ENCODE measurements at places on chromosomes 1 and 21.

GRCh38 chr1:26160527-26161414, 1.9 kb downstream of the FAM110D start:
- no peak for DNase-seq

GRCh38 chr1:221328371-221328770, 413.5 kb downstream of the DUSP10 start:
- DNase-seq: no peak

DNA sequence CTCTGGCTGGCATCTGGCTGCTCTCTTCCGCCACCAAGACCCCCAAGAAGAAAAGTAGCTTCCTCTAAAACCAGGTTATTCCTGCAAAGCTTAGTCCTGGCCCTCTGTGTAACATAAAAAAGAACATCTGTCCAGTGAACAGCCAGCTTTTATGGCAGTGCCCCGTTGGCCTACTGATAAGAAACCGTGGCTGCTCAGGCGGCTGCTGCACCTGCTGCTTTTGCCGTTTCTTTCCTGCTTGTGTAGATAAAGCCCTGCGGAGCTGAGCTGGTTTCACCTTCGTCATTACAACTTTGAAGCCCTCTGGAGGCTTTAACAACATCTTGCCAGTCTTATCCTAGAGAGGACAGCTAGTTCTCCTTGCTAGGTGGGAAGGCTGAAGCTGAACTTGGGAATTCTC, 20.5 kb downstream of the ELAPOR1 start:
- DNase-seq: no peak

- no peak for DNase-seq
These were observed 53.8 kb upstream of the TARDBP start for GRCh38 chr1:10958614-10959013.

- no peak for DNase-seq
These were observed 238.0 kb upstream of the TMEM51 start for GRCh38 chr1:14915356-14916054.

DNA sequence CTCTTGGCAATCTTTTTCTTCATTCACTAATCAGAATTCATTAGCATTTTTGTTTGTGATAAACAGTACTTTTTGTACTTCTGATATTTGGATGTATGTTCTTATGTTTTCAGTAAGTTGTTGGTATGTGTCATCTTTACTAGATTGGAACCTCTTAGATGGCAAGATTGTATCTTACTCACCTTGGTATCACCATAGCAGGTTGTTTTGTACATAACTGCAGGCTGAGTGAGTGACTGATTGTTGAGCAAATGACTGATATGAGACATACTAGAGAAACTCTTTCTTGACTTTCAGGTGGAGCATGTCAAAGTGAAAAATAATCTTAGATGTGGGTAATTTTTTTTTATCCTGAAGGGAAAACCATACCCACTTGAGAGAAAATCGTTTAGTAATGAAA, 173.7 kb downstream of the CLEC20A start:
- DNase-seq: no peak
